Left kidney (tissue), 8 donors: ENCODE measurements at places on chromosomes 7 and 10. TPM values are rescaled to one million over a fixed set of nuclear protein-coding genes. Genes with fewer than 3 reads are reported as not detected.

Gene NFKB2
- polyA plus RNA-seq, result 17.2 TPM

Gene CRHR2
- polyA plus RNA-seq, result 0.07 TPM

DNA sequence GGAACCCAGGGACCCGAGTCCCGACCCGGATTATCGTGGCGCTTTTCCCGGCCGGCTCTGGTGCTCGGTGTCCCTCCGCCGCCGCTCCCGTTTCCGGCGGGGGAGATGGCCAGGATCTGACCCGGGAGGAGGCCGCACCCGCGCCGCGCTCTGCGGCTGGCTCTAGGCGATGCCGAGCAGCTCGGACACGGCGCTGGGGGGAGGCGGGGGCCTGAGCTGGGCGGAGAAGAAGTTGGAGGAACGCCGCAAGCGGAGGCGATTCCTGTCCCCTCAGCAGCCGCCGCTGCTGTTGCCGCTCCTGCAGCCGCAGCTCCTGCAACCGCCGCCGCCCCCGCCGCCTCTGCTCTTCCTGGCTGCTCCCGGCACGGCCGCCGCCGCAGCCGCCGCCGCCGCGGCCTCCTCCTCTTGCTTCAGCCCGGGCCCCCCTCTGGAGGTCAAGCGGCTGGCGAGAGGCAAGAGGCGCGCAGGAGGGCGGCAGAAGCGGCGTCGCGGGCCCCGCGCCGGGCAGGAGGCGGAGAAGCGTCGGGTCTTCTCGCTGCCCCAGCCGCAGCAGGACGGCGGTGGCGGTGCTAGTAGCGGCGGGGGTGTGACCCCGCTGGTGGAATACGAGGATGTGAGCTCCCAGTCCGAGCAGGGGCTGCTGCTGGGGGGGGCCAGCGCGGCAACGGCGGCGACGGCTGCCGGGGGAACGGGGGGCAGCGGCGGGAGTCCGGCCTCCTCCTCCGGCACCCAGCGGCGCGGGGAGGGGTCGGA, 593 bp downstream of the CDK13 start:
- DNase-seq, result no peak

GRCh38 chr10:4382811-4383210, 443.2 kb upstream of the AKR1E2 start:
- DNase-seq, result no peak

Gene CDH23
- polyA plus RNA-seq, result 0.90 TPM

- DNase-seq, result no peak
Measured at GRCh38 chr7:115561335-115562110, 469.0 kb downstream of the TFEC start.

GRCh38 chr7:154917808-154918160, 85.1 kb downstream of the PAXIP1 start:
- no peak for DNase-seq
